ENCODE measurements at places on chromosomes 7 and 10.

- no peak for DNase-seq
Observed at GRCh38 chr7:77222065-77222464, 22.4 kb upstream of the FGL2 start.

DNA sequence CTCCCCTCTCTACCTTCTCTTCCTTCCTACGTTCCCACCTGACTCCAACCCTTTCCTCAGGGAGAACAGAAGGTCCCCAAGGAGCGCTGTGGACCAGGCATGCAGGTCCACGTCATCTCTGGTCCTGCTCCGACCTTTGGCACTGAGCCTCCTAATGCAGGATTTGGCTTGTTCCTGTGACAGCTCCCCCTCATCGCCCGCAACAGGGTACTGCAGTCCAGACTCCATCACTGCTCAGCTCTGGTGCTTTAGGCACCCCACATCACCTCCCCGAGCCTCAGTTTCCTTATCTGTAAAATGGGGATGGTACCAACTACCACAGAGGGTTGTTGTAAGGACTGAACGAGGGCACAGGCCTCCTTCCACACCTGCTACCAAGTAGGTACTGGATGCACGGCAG, 54.6 kb downstream of the FHIP2A start:
- no peak for DNase-seq

DNA sequence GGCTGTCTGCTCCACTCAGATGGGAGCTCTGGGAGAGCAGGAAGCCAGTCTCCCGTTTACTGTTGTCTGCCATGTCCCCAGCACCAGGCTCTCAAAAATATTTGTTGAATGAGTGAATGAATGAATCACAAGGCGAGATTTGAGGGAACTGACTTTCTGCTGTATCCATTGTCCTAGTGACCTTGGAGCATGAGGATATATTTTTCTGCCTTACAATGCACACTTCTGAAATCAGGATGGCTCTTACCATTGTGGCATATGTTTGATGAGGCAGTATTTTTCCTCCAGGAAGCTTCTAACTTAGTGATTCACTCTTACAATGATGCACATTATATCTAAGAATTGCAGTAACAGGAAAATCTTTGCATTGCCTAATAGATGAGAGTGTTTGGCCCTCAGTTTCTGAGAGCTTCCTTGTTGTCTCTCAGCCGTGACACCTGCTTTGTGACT, 136.4 kb downstream of the RPS24 start:
- no peak for DNase-seq

- no peak for DNase-seq
Observed at GRCh38 chr7:112987171-112987570, 99.5 kb downstream of the GPR85 start.

GRCh38 chr10:106795619-106796018, 368.9 kb downstream of the SORCS1 start:
- DNase-seq, result no peak

- DNase-seq, result no peak
Observed at GRCh38 chr7:37141742-37142141, 306.9 kb downstream of the ELMO1 start.

DNA sequence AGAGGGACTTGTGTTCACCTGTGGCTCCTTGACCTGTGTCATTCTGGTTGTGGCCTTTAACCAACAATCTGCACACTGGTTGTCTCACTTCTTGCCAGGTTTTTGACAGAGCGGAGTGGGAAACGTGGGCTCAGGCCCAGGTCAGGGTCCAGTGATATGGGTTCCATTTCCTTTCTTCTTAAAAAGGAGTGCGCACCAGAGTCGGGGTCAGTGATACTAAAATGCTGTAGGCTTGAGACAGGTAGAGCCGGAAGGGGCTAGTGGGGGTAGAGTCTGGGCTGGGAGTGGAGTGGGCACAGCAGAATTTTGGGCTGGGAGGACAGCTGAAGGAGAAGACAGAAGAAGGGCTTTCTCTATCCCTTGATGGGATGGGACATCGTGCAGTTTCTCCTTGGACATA, 61.2 kb downstream of the SH2D4B start:
- no peak for DNase-seq

GRCh38 chr10:14566498-14566897, 208.2 kb downstream of the FAM107B start:
- no peak for DNase-seq

DNA sequence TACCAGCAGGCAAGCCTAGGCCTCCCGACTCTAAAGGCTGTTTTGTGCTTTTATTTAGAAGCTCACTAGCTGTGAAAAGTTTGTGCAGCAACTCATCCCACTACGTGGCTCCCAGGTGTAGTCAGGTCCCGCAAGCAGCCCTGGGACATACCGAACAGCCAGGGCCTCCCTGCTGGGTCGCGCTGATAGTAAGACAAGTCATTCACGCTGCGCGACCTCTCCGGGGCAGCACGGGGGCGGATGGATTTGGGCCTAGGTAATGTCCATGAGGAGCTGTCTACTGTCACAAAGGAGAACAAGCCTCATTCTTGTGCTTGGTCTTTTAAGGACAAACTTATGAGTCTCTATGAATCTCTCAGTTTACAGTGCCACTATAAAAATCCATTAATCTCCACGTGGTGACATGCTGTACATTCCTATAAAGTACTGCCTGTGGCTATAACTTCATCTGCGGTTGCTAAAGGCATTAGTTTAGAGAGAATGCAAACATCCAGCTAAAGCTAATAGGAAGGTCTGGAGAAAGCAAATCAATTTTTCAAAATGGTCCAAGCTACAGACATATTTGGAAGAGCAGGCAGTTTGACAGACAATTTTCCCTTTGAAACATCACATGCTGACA, 546.8 kb downstream of the PHTF2 start:
- no peak for DNase-seq

DNA sequence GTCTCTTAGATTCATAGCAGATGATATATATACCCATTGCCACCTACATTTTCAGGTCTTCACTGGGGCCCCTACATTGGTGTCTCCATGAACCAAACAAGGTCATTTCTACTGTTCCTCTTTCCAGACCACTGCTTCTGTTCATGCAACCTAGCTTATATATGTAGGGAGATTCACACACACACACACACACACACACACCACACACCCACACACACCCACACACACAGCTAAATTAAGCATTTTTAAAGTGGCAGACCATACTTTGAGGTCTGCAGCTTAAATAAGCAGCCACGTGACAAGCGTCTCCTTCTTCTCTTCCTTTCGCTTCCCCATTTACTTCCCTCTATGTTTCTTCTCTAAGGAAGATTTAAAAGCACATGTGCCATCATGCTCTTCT, 70.0 kb upstream of the CC2D2B start:
- DNase-seq, result no peak

GRCh38 chr7:6553448-6554044, 2.3 kb upstream of the GRID2IP start:
- DNase-seq, result no peak

DNA sequence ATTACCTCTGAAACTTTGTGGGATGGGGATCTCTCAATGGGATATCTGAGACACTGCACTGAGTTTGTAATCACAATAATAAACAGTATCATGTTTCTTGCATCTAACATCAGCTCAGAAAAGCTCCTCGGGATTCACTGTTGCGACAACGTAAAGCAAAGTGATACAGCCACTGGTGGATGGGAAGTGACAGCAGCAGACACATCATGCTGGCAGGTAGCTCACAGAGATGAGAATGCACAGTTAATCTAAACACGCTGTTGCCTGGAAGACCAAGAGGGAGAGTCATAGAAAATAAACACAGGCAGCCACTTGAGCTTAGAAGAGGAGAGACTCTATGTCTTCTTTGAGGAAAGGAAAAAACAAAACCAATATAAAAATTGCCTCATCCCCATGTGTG, 513.8 kb downstream of the MAGI2 start:
- DNase-seq, result no peak

DNA sequence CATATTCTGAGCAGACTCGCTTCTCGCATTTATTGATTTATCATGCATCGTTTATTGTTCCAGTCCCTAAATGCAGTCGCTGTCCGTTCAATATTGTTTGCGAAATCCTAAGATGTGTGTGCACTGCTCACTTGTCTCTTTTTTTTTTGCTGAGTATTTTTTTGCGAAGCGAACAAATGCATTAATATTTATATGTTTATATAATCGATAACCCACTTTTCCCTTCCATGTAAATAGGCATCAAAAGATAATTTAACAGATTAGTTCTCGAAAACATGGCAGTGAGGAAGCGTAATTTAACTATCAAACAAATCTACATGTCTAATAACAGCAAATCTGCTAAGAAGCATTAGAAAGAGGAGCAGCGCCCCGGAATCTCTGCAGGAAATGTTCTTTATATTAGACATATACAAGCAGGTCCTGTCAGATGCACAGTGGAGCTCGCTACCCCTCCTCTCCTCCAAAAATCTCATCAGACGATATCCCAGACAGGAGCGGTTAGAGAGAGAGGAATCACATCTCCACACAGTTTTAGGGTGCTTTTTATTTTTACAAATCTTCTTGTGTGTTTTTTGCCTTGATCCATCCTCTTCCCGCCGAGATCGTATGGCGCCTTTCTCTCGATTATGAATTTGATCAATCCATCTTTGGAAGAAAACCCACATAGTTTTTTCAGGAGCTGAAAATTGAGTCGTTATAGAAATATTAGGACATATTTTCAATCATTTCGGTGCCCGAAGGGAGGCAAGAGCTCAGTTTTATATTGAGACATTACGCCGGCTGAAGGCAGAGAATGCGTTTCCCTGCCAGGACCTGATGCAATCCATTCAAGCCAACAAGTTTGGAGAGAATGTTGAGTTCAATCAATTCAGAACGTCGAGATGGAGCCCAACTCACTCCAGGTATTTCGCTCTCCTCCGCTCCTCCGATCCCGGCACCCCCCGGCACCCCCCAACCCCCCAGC, at the start of gene ARID5B:
TSS of gene ARID5B (plus strand) at position 871 of the 964 bp plus-strand sequence. CDS start at position 882, 11 bp downstream.
- DNase-seq, result peak; percentile 27

DNA sequence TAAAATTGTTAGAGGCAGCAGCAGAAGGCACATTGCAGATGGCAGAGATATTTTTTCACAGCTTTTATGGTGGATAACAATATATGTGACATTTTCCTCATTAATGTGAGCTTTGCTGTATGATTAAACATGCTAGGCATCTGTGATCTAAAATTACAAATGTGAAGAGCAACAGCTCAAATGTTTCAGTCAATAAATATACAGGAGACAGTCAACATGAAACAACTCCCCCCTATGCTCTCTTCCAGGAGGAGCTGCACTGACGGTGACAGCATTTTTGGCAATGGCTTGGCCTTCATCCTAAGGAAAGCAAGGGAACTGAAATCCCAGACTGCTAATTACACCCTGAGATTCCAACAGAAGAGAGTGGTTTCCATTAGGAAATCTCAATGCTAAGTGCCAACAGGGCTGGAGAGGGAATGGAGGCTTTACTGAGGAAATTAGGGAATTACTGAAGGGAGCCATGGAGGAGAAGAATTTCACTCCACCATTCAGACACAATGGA, 51.4 kb upstream of the GRB10 start:
- DNase-seq, result no peak

DNA sequence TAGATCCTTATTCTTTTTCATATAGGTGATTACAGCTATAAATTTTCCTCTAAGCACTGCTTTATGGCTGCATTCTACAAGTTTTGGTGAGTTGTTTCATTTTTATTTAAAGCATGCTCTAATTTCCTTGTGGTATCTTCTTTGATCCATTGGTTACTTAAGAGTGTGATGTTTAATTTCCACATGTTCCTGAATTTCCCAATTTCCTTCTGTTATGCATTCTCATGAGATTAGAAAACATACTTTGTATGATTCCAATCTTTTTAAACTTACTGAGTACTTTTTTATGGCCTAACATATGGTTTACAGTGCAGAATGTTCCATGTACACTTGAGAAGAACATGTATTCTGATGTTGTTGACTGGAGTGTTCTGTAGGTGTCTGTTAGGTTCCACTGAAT, 53.4 kb downstream of the MYL10 start:
- DNase-seq, result no peak

- no peak for DNase-seq
Observed at GRCh38 chr7:50852901-50853300, 70.2 kb upstream of the GRB10 start.

- DNase-seq, result no peak
Observed at GRCh38 chr10:13632884-13633440, 46.2 kb downstream of the PRPF18 start.

GRCh38 chr7:22252016-22252415, 104.9 kb downstream of the RAPGEF5 start:
- DNase-seq, result no peak

DNA sequence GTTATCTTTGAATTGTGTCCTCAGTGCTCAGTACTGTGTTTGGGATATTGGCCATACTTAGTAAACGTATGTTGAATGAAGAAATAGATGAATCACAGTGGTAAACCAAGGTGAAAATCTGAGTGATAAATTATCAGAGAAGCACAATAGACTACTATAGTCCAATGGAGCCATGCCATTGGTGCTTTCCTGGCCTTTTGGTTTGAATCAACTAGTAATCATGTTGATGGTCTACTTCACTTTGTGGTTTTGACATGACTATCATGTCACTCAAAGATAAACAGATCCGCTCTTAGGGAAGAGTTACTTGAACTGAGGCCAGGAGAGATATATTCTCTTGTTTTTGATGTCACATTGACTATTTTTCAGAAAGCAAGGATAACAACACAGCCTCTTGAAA, 86.1 kb upstream of the IGFBP3 start:
- DNase-seq, result no peak

DNA sequence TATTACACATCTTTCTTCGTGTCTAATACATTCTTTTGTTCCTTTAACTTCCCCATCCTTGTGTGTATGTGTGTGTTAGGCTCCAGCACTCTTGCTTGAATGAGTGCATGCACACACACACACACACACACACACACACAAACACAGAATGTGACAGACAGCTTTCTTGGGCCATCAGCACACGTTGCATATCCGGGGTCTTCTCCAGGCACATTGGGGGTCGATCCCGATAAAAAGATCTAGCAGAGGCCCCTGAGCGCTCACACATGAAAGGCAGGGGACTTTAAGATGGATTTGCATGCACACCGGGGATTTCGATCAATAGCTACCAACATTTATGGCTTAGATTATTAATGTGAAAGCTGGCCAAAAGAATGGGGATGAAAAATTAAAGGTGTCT, 4.5 kb downstream of the SKIDA1 start:
- no peak for DNase-seq

DNA sequence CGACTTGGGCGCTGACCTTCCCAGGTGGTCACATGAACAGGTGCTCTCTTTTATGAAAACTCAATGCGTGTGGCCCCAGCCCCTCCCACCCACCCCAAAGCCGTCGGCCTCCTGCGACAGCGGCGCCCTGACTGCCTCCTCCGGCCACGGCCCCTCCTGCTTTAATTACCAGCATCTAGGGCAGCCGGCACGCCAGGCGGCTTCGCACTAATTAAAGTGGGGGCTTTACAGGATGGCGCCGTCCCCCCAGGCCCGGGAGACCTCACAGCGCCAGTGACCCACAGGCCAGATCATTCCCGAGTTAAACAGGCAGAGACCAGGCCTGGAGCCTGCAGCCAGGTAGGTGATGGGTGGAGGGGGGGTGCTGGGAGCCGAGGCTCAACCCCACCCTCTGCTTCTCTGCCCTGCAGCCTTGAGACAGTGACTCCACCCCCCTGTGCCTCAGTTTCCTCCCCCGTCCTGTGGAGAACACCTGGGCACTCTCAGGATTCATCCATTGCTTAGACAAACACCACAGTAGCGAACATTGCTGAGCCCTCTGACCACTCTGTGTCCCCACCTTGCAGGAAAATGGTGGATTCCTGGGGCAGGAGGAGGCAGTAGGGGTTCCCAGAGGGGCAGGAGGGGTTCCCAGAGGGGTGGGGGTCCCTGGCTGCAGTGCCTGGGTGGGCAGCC, 100.8 kb downstream of the MICALL2 start:
- DNase-seq, result no peak

- DNase-seq, result no peak
Observed at GRCh38 chr7:130369110-130369711, 11.1 kb upstream of the CPA1 start.

- no peak for DNase-seq
Observed at GRCh38 chr10:75857269-75857846, 425.9 kb downstream of the LRMDA start.

GRCh38 chr10:30011396-30011795, 48.0 kb downstream of the JCAD start:
- no peak for DNase-seq

All from activated T-helper 9 cell treated with anti-CD3 and anti-CD28 coated beads, Interleukin-2, amount 50 U/mL, for 16 hours (primary cell).